ENCODE measurements at places on chromosomes 7 and 10.

DNA sequence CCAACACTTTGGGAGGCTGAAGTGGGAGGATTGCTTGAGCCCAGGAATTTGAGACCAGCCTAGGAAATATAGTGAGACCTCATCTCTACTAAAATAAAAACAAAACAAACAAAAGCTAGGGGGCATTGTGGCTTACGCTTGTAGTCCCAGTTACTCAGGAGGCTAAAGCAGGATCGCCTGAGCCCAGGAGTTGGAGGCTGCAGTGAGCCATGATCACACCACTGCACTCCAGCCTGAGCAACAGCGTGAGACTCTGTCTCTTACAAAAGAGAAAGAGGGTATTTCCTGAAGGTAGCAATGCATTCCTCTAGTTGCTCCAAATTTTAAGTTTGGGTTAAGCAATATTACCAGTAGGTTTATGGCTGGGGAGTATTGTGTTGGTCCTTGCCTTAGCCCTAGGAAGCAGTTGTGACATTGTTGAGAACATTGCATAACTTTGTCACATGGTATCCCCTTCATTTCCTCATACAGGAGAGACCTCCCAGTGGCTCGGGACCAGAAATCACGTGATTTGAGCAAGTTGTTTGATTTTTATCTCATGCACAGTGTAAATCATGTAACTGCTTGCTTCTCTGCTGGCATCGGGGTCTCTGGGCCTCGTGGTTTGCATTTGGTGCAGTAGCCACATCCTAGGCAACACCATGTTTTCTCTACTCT, 23.3 kb upstream of the SMARCD3 start:
- no peak for DNase-seq

- no peak for DNase-seq
These were observed 89.4 kb downstream of the CTBP2 start for GRCh38 chr10:125071008-125071407.

DNA sequence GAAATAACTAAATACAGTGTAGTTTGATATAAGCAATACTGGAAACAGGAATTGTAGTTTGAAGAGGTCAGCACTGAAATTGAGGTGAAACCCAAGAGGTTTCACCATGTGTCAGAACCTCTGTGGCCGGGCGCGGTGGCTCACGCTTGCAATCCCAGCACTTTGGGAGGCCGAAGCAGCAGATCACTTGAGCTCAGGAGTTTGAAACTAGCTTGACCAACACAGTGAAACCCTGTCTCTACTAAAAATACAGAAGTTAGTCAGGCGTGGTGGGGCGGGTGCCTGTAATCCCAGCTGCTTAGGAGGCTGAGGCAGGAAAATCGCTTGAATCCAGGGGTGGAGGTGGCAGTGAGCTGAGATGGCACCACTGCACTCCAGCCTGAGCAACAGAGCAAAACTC, 13.7 kb downstream of the AHCYL2 start:
- no peak for DNase-seq

GRCh38 chr10:103720328-103720963, 134.9 kb downstream of the SH3PXD2A start:
- no peak for DNase-seq

All from CD4-positive, alpha-beta T cell treated with Interleukin-6 at 100 ng/mL for 8 hours (primary cell).